ENCODE measurements at places on chromosomes 16 and 17.
A peak's percentile ranks its signal among the peaks of the same experiment; 100 is the strongest.

DNA sequence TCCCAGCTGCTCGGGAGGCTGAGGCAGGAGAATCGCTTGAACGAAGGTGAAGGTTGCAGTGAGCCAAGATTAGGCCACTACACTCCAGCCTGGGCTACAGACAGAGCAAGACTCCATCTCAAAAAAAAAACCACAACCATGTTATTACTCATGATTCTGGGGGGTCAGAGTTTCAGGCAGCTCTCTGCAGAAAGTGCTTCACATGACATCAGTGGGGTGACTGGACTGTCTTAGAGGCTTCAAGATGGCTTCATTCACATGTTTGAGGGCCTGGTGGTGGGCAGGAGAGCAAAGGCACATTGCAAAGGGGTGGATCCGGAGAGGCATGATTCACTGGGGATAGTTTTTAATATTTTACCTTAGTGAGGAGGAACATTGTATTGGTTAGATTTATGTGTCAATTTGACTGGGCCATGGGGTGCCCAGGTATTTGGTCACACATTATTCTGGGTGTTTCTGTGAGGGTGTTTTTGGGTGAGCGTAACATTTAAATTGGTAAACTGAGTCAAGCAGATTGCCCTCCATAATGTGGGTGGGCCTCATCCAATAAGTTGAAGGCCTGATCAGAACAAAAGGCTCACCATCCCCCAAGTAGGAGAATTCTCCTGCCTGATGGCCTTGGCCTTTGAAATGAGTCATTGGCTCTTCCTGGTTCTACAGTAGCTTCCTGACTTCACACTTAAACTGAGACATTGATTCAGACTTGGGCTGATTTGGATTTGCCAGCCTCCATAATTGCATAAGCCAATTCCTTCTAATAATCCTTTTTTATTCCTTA lies 109.8 kb downstream of the GOSR1 start:
- DNase-seq: no peak

GRCh38 chr16:72246423-72246822 lies 74.5 kb upstream of the PMFBP1 start:
- DNase-seq: no peak

DNA sequence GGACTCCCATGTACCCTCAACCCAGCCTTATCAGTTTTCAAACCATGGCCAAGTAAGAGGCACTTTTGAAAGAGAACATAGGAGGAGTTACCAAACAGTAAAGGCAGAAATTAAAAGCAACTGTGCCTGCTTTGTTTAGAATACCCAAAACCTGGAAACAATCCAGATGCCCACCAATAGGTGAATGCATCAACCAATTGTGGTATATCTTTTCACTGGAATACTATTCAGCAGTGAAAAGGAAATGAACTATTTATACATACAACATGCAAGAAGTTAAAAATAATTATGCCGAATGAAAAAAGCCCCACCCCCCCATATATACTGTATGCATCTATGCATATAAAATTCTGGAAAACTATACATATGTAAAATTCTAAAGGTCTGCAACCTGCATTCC lies 37.0 kb downstream of the PITPNC1 start:
- DNase-seq: no peak

GRCh38 chr16:49348408-49349176 lies 25.0 kb upstream of the C16orf78 start:
- DNase-seq: no peak

DNA sequence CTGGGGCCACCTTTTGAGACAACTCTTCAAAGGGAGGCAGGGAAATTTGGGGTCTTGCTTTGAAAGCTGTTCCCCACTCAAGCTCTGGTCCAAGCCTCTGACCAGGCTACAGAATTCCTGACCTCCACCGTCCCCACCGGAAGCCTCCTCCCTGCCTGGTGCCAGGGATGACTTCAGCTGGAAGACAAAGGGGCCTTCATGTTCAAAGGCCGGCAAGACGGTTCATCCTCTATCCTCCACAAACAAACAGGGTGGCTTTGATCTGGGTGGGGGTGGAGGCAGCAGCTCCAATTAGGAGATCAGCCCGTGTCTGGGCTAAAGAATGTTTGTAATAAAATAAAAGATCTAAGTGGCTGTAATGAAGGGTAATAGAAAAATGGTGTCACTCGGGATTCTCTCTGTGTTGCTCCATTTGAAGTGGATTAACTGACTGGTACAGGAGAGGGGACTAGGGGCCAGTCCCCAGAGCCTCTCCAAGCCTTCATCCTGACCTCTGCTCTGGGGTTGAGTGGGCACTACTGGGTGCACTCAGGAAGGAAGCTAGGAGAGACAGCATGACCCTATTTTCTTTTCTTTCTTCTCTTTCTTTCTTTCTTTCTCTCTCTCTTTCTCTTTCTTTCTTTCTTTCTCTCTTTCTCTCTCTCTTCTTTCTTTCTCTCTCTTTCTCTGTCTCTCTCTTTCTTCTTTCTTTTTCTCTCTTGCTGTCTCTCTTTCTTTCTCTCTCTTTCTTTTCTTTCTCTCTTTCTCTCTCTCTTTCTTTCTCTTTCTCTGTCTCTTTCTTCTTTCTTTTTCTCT lies 27.5 kb upstream of the NKD1 start:
- no peak for DNase-seq

DNA sequence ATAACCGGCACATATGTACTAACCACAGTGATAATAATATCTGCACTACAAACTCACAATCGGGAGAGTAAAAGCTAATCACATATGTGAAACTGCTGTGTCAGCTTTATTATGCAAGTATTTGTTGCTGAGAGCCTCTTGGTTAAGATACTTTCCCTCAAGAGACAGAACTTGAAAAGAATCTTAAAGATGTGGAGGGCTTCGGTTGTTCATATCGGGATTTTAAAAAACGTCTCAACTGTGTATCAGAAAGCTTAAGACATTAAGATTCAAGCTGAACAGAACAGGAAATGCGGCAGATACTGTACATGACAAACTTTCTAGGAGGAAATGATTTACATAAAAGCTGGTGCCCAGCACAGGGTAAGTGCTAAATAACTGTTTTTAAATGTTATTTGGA lies 27.5 kb upstream of the HLF start:
- no peak for DNase-seq

- no peak for DNase-seq
Measured at GRCh38 chr16:54049591-54050458, 236.8 kb downstream of the IRX3 start.

DNA sequence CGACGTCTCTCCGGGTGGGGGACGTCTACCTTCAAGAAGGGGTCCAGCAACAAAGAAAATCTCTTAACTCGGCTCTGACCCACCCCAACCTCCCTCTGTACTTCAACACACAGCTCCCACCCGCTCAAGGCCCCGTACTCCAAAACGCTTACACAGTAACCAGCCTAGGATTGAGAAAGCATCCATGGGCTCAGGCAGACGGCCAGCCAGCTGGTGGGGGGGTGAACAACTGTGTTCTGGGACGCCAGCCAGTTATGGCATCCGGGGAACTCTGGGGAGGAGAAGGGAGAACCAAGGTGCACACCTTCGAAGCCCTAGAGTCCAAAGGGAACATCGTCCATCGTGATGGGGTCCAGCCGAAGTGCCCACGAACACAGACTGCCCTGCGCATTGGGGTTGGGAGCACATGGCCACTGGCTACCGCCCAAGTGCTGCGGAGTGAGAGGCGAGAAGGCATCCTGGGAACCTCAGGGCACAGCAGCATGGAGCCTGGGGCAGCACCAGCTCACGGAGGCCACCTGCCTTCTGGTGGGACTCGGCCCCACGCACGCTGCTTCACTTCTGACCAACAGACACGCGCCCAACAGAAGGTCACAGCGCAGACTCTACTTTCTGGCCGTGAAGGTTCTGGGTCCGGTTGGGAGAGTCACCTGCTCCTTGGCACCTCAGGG lies 14.3 kb downstream of the SLC16A3 start:
- DNase-seq: no peak

DNA sequence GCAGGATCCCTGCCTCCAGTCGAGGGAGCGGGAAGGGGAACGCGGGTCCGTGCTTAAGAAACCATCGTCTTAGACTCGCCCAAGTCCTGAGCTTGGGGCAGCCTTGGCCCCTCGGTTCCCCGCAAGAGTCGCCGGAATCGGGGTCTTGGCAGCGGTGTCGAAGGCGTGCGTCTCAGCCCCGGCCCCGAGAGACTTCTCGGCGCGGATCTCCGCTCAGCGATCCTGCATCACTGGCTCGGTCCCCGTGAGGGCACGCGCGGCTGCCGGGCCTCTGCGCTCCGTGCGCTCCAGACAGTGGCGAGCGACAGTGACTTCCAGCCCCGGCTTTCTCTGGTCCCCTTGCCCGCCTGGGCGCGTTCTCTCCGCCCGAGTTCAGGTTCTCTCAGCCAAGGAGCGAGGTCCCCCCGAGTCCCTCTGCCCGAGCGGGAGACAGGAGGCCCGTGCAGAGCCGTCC lies 380 bp downstream of the HS3ST3A1 start:
- DNase-seq: no peak

- no peak for DNase-seq
Measured at GRCh38 chr16:88069397-88070168, 118.3 kb downstream of the BANP start.

DNA sequence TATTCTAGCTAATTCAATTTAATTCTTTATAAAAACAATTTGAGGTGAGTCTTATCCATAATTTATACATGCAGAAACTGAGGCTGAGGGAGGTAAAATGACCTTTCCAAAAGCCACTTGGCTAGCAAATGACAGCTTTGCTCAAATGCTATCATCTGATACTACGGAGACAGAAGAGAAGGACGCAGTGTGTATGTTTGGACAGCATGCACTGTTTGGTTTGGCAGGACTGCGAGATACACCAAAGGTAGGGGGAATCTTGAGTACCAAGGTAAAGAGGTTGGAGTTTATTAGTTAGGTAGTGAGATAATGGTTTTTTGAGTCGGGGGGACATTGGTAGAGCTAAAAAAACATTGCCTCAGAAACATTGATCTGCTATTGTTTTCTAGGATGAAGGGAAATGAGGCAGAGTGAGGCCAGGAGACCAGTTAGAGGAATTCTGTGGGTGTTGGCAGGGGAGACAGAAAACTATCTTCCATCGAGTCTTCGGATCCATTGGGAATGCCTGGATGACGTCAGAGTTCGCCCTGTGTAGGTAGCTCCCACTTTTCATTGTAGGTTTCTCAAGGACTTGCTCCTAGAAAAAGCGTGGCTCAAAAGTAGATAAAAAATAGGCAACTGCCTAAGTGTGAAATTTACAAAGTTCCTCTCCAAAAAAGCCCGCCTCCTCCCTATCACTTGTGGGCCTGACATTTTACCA lies 2.5 kb upstream of the HS3ST4 start:
- no peak for DNase-seq

DNA sequence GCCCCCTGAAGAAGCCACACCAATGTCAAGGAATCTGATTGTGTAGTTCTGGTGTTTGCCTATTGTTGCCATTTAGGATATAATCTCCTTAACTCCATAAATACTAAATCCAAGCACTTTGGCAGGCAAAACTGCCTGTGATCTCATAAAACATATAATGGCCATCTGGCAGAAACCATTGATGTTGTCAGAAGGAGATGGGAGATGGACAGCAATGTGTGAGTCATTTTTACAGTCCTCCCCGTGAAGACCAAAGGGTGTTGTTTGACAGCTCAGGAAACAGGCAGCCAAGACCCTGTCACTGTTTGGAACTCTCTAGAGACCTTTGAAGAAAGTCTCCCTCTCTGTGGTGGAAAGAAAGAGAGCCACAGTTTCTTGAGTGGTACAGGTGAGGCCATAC lies 454.1 kb downstream of the HS3ST3B1 start:
- no peak for DNase-seq

DNA sequence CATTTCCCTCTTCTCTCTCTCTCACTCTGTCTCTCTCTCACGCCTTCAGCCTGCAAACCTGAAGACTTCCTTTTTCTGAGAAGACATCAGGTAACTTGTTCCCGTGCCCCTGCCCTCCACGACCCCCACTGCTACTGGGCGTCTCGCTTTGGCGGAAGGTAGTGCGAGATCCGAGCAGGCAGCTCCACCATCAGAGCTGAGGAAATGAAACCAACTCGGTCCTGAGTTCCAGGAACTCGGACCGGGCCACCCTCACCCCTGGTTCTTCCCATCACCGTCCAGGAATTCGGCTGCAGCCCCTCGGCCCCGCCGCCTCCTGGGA lies 585 bp downstream of the MLKL start:
- DNase-seq: no peak

DNA sequence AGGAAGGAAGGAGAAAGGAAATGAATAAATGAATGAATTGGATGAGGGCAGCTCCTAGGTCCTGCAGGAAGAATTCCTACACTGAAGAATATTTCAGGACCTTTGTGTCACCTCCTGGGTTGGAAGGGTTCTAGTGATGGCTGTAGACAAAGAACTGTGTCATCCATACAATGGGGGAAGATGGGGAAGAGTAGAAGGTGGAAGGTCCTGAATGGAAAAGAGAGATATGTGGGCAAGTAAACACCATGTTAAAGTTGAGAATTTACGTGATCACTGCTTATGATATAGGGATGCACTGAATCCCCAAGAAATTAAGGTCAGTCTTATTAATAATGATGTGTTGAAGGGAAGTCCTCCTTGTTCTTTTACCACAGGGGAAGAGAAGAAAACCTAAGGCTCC lies 4.2 kb upstream of the SUPT4H1 start:
- no peak for DNase-seq

GRCh38 chr16:61007694-61008093 lies 1028.5 kb downstream of the CDH8 start:
- no peak for DNase-seq

GRCh38 chr17:79633993-79634813 lies 23.4 kb upstream of the RBFOX3 start:
- no peak for DNase-seq

DNA sequence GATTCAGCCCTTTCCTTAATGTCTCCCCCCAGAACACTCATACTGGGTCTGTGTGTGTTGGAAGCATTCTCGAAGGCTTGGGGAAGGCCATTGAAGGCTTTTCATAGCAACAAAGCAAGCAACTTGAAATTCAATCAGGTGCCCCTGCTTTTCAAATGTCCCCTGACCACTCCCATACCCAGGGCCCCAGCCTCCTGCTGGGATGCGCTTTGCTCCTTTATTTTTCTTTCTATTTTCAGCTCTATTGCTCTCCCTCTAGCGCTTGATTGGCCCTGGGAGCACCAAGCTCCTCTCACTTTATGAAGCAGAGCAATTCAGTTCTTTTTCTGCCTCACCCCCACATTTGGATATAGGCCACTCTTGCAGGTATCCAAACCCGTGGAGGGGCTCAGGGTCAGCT lies 92.0 kb downstream of the WSCD1 start:
- no peak for DNase-seq

GRCh38 chr16:30416624-30417528 lies 9.5 kb downstream of the ZNF771 start:
- no peak for DNase-seq

GRCh38 chr16:4328046-4328781 lies 12.3 kb downstream of the GLIS2 start:
- peak; percentile 26 for DNase-seq

- DNase-seq: no peak
Measured at GRCh38 chr17:3692346-3692745, 3.6 kb downstream of the P2RX5 start.

- DNase-seq: no peak
Measured at GRCh38 chr16:82504836-82505235, 121.9 kb upstream of the CDH13 start.

DNA sequence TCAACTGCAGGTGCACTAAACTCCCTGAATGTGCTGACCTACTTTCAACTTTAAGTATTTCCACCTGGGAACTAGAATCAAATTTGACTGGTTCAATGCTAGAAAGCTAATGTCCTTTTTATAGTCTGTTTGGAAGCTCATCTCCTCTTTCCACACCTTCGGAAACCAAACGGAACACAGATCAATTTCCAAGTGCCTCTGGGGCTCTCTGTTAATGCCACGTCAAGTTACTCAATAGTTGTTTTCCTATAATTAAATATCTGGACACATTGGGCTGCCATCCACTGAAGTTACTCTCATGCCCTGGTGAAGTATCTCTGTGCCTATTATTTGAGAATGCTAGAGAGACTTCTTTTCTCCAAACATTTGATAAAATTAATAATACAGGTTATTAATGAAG lies 29.7 kb downstream of the ABAT start:
- no peak for DNase-seq

Measured in activated naive CD4-positive, alpha-beta T cell (primary cell).